ENCODE measurements at places on chromosomes 7 and 10. TPM values are rescaled to one million over a fixed set of nuclear protein-coding genes. Genes with fewer than 3 reads are reported as not detected.

IKZF5 gene
- 5.0 TPM for total RNA-seq

BTBD16 gene
- 0.27 TPM for total RNA-seq

DENND2A gene
- total RNA-seq = 23.9 TPM

UTF1 gene
- total RNA-seq = not detected

MNX1 gene
- total RNA-seq = not detected

MBLAC1 gene
- 2.3 TPM for total RNA-seq

FAM20C gene
- 24.0 TPM for total RNA-seq

KIAA1549 gene
- total RNA-seq = 4.1 TPM

LIPJ gene
- 0.13 TPM for total RNA-seq

ARL3 gene
- total RNA-seq = 7.6 TPM

STOX1 gene
- total RNA-seq = 2.7 TPM

SAMD9 gene
- total RNA-seq = 6.1 TPM

REEP3 gene
- 18.4 TPM for total RNA-seq

CNNM1 gene
- total RNA-seq = 0.04 TPM

- DNase-seq = peak; percentile 67
Observed at GRCh38 chr10:10676972-10677371, 340.7 kb upstream of the CELF2 start.

DNA sequence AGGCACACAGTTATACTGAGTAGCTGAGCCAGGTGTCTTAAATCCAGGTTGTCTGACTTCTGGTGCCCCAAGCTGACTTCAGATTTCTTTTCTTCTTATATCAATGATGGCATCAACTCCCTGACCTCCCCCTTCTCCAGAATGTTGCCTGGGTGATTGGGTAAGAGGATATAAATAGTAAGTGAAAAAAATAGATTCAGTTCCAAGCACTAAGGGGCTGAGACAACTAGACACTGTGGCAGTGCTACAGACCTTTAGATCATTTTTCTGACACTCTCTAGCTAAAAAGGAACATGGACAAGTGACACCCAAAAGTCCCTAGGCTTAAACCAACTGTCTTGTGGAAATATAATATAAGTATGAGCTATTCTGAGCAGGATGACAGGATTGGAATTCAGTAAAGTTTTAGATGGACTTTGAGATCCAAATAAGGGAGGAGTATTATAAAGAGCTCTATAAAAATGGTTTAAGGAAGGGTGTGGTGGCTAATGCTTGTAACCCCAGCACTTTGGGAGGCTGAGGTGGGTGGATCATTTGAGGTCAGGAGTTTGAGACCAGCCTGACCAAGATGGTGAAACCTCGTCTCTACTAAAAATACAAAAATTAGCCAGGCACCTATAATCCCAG is 589.1 kb upstream of the GALNT17 start:
- DNase-seq = peak; percentile 64

GRCh38 chr7:24336461-24336860 is 52.5 kb downstream of the NPY start:
- peak; percentile 4 for DNase-seq

DNA sequence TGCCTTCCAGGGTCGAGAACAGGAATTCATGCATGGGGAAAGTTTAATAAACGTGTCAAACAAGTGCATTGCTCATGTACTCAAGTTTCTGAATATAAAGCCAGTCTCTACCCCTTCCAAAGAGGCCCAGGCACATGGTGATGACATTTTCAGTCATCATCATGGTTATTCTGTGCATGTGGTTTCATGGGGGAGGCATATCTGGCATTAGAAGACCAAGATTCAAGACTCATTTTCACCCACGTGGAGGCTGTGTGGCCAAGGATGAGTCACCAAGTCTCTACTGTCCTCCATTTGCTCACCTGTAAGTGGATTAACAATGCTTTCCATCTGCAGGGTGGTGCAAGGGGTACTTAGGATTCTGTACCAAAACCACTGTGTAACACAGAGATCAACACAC is 34.0 kb upstream of the CNPY1 start:
- DNase-seq = no peak

GRCh38 chr10:132786884-132787494 is 1.0 kb upstream of the NKX6-2 start:
- DNase-seq = no peak

DNA sequence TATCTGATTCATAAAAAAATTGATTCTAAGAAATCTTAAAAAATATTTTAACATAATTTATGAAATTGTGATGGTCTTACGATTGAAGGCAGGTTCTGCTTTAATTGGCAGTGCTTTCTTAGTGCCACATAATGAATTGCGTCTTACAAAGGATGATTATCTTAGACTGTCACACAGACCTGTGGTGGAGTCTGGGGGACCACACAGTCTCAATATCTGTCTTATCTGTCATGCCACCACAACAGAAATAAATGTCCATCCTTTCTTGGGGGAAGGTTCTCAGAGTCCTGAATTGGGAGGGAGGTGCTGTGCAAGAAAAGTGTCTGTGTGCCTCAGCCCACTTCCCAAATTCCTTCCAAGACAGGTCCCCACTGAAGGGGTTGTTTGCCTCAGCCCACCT is 34.0 kb downstream of the ZDHHC6 start:
- DNase-seq = no peak

- no peak for DNase-seq
Observed at GRCh38 chr10:75288140-75288711, 52.5 kb upstream of the COMTD1 start.

DNA sequence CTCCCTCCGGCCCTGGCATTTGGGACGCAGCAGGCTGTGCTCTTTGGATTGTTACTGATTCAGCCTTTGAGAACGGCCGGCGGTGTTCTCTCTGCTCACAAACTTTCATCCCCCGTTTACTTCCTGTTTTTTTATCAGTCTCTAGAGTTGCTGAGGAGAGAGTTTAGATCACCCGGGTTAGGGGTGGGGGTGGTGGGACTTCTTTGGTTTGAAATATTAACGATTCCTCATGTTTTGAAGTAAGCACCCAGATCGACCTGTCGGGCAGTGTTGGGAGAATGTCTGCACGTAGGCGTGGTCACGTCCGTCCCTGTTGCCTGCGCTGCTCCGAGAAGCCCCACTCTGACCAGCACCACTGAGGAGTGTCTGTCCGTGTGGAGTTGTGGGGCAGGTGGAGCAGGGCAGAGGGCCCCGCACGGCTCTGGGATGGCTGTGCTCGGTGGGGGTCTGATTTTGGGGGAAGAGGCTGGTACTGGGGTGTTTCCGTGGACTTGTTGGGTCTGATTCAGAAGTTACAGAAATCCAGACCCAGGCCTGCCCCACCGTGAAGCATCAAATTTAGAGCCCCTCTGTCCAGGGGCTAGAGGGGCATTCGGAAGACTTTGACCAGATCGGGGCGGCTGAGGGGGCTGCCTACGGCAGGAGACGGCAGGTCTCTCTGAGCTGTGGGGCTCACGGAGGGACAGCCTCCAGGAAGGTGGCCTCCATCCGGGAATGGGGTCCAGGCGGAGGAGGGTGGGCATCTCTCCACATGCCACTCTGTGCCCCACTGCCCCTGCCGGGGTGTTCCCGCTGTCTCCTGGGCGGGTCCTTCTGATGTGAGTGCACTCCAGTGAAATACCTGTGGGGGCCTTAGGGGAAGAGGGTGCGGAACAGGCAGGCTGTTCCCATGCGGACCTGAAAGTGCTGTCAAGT is 7.4 kb downstream of the INPP5A start:
- DNase-seq = no peak

- DNase-seq = no peak
Observed at GRCh38 chr10:130751106-130751840, 560.2 kb downstream of the TCERG1L start.

GRCh38 chr10:50395851-50396250 is 144.5 kb upstream of the ASAH2 start:
- DNase-seq = no peak

DNA sequence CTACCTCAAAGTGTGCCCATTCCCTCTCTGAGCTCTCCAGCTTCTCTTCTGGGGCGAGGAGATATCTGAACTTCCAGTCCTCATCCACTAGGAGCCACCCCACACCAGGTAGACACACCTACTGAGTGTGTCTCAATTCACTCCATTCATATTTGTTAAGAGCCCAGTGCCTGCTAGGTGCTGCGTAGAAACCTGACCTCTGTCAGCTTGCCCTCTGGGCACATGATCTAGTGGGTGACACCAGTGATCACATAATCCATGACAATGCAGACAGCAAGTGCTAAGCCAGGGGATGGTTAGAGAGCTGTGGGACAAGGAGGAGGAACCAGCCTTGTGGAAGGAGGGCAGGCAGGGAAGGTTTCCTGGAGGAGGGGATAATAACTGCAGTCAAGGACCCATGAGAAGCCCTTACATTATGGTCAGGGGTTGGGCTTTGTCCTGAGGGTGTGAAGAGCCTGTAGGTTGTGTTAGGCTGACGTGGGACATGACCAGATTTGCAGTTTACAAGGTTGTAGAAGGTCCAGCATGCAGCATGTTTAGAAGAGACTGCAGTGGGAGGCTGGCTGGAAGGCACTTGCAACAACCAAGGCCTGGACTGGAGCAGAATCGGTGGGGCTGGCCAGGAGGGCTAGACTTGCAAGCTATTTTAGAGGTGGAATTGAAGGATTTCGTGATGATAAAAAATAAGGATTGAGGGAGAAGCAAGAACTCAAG is 81.8 kb downstream of the COL13A1 start:
- DNase-seq = no peak

- no peak for DNase-seq
Observed at GRCh38 chr7:73900286-73900685, 39.3 kb downstream of the TMEM270 start.

- peak; percentile 4 for DNase-seq
Observed at GRCh38 chr7:27605283-27605682, 57.4 kb downstream of the HIBADH start.

DNA sequence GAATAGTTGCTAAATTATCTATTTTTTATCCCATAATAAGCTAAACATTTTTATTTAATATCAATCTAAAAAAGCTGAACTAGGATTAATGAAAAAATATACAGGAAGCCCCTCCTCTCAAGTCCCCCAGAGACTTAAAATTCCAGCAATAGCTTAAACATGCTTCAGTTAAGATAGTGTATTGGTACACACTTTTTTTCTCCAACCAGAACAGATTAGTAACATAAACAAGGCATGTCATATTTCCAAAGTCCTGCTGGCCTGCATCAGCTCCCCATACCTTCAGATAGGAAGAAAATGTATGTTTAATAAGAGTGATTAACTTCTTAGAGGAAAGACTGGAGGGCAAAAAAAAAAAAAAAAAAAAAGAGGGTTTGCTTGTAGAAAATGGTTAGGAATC is 7.1 kb downstream of the TBX20 start:
- no peak for DNase-seq

- peak; percentile 6 for DNase-seq
Observed at GRCh38 chr10:68697106-68697505, 23.9 kb upstream of the CCAR1 start.

DNA sequence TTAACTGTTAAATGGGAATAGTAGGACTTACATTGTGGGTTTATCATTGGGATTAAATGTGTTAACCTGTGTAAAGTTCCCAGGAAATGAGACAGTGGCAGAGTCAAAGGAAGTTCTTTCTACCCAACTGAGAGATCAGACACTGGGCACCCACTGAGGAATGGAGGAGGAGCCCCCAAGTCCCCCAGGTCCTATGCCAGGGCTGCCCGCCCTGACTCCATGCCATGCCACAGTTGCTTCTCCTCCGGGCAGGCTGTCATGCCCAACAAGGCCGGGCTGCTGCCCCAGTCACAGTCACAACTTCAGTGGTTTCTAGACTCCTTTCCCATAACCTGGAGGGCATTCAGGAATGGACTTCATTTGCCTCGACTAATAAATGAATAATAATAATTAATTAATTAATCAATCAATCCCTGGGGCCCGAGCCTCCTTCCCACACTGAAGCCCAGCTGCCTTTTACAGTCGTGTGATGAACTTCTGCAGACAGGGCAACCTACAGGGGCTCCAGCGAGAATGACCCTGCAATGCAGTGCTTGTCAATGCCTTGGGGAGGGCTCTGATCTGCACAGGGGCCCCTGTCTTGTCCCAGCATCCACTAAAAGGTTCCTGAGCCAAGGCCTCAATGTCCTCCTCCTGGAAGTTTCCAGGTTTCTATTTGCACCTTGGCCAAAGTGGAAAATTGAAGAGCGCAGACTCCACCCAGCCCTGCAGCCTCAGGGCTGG is 32.4 kb downstream of the DRGX start:
- DNase-seq = no peak

DNA sequence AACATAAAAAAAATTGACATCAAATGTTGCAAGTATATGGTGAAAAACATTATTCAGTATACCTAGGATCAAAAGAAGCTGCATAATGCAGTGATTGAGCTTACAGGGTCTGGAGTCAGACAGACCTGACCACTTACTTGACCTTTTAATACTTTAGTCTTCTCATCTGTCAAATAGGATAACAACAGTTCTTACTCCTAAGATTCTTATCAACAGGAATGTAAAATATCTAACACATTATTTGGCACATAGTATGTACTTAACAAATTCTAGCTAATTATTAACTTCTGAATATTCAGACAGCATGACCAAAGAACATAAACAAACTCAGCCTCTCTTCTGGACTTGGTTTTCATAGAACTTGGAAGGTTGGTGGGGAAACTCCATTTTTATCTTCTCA is 45.6 kb upstream of the PIP4K2A start:
- DNase-seq = no peak

DNA sequence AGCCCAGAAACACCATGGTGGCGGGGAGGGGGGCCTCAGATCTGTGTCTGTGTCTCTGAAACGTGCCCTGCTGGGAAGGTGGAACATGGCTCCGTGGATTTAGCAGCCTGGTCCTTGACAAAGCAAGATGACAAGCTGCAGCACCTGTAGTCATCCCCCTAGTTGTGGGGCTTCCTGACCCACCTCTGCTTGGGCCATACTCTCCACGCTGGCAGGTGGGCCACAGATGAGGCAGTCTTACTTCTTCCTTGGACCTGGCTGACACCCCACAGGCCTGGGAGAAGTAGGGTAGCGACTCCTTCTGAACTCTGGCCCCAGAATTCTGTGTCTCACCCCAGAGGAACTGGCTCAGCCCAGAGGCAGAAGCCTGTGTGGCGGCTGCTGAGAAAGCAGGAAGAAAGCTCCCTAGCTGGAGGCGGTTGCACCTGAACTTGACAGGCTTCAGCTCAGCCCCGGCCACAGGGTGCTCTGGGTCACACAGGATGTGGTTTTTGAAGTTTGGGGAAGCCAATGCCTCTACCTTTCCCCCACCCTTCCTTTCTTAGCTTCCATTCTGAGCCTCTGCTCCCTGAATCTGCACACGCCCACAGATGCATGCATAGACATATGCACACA is 113.9 kb downstream of the ABLIM1 start:
- no peak for DNase-seq

- DNase-seq = no peak
Observed at GRCh38 chr7:127930341-127931328, 100.6 kb downstream of the LRRC4 start.

- DNase-seq = no peak
Observed at GRCh38 chr7:44967571-44968446, 11.0 kb downstream of the MYO1G start.

- DNase-seq = peak; percentile 43
Observed at GRCh38 chr10:76324283-76324682, 892.9 kb downstream of the LRMDA start.

DNA sequence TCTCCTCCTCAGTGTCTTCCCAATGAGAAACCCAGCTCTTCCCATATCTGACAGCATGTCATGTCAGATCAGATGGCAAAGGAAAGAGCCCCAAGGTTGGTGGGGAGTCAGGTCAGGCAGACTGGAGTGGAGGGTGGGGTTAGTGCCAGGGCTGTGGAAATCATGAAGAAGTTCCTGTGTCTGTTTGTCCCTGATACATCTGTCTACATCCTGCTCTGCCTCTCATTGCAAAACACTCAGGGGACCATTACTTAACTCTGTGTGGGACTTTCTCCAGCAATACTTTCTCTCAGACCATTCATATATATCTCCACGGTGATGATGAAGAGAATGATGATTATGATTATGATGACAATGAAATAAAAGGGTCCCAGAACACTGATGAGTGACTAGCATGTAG is 3.3 kb downstream of the PRRT4 start:
- DNase-seq = no peak

GRCh38 chr10:73647211-73647874 is 6.1 kb upstream of the MYOZ1 start:
- DNase-seq = peak; percentile 84

Measured in muscle of leg (tissue), 16 donors.